Activated CD4-positive, alpha-beta T cell treated with anti-CD3 and anti-CD28 coated beads, Interleukin-2, amount 10 ng/mL, durations not matched to agents 24 days and 14 days (primary cell): ENCODE measurements at places on chromosomes 2 and 18. TPM values are rescaled to one million over a fixed set of nuclear protein-coding genes. Genes with fewer than 3 reads are reported as not detected.

DNA sequence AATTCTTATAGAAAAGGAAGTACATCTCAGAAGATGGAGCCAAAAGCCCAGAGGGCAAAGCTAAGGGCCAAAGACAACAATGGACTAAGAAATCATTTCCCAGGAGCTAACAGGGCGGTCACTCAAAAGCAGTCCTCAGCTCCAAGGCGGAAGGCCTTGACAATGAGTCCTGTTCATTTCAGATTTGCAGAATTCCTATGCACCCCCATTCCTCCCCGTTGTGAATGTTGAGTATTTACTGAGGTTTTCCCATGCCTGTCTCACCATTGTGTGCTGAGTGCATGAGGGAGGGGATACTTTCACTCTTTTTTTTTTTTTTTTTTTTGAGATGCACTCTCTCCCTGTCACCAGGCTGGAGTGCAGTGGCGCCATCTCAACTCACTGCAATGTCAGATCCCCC, 18.8 kb upstream of the DTNB start:
- H3K27me3 ChIP-seq = peaks cover 5% of the 10 kb centered on the region
- no peak overlapping the region for H3K27ac ChIP-seq
- no peaks in the 10 kb centered on the region for H3K36me3 ChIP-seq

TUBA4B gene
- total RNA-seq = not detected in 2 replicates

- no peak overlapping the region for H3K4me3 ChIP-seq
- no peaks in the 10 kb centered on the region for H3K4me1 ChIP-seq
- no peaks in the 10 kb centered on the region for H3K27me3 ChIP-seq
- no peak for DNase-seq
- no peaks in the 10 kb centered on the region for H3K36me3 ChIP-seq
Observed at GRCh38 chr2:188610827-188611226, 319.2 kb downstream of the GULP1 start.

DNA sequence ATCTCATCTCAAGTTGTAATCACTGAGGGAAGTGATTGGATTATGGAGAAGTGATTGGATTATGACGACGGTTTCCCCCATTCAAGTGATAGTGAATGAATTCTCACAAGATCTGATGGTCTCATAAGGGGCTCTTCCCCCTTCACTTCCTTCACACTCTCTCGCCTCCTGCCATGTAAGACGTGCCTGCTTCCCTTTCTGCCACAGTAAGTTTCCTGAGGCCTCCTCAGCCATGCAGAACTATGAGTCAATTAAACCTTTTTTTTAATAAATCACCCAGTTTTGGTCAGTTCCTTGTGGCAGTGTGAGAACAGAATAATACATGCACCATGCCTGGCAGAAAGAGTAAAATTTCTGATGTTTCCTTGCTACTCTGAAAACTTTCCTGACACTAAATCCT, 36.6 kb downstream of the CEP68 start:
- no peak overlapping the region for H3K4me3 ChIP-seq
- H3K36me3 ChIP-seq = peaks cover 54% of the 10 kb centered on the region
- no peak for DNase-seq
- H3K27me3 ChIP-seq = no peaks in the 10 kb centered on the region
- peaks cover 17% of the 10 kb centered on the region for H3K4me1 ChIP-seq
- H3K27ac ChIP-seq = no peak overlapping the region

DNA sequence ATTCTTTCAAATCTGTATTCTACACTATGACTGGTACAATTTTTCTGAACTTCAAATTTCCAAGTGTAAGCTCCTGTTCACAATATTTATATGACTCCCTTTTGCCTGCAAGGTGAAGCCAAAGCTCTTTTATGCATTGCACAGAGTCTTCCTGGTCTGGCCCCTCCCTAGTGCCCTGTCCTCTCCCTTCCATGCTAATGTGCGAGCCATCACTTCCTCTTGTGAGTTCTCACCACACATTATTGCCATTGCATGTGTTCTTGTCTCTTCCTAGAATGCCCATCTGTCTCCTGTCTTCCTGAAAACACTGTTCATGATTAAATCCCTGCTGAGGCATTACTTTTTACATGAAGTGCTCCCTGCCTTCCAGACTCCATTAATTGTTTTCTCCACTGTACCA, 169.9 kb downstream of the MC4R start:
- no peak overlapping the region for H3K4me3 ChIP-seq
- H3K27me3 ChIP-seq = no peaks in the 10 kb centered on the region
- H3K4me1 ChIP-seq = no peaks in the 10 kb centered on the region
- H3K36me3 ChIP-seq = no peaks in the 10 kb centered on the region
- no peak overlapping the region for H3K27ac ChIP-seq

DNA sequence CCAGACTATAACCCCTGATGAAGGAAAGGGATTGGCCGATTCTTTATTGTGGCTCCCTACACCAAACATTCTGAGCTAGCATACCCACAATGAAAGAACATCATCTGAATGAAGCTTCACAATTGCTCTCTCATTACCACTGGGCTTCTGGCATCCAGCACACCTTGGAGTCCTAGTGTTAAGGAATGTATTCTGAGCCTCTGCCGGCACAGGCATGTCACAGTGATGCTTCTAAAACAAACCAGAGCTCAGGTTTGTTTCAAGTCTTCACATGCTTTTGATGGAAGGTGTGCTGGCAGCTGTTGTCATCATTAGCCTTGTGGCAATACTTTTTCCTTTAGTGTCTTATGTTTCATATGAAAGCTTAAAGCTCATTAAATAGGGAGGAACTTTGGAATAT, 76.3 kb upstream of the RBBP8 start:
- no peak overlapping the region for H3K4me3 ChIP-seq
- DNase-seq = no peak
- peaks cover 54% of the 10 kb centered on the region for H3K27me3 ChIP-seq
- H3K36me3 ChIP-seq = no peaks in the 10 kb centered on the region

DNA sequence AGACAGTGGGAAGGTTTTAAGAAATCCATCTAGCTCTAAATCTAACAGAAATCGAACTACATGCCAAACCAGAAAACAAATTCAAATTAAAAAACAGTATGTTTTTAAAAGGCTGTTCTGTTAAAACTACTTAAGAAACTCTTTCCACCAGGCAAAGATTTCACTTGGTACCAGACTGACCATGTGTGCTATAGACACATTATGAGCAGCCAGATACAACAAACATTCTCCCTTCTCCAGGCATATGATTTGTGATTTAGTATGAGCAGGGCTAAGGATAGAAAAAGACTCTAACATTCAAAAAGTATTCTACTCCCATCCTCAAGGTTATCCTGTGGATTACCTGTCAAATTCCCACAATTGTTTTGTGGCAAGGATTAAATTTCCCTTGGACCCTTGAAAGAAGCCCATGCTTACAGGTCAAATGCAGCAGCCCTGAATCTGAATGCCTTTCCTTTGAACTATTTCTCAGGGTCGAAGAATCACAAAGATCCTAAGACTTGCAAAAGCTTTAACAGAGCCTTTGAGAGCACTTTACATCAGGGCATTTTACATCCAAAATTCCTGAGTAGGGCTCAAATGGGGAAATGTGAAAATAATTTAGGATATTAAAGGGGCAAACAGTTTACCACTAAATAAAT, 42.5 kb upstream of the TTC32 start:
- no peak overlapping the region for H3K4me3 ChIP-seq
- H3K27ac ChIP-seq = no peak overlapping the region
- H3K36me3 ChIP-seq = peaks cover 2% of the 10 kb centered on the region
- no peaks in the 10 kb centered on the region for H3K27me3 ChIP-seq
- no peak for DNase-seq

ERMN gene
- total RNA-seq = 1.4 and 1.6 TPM in 2 replicates

DNA sequence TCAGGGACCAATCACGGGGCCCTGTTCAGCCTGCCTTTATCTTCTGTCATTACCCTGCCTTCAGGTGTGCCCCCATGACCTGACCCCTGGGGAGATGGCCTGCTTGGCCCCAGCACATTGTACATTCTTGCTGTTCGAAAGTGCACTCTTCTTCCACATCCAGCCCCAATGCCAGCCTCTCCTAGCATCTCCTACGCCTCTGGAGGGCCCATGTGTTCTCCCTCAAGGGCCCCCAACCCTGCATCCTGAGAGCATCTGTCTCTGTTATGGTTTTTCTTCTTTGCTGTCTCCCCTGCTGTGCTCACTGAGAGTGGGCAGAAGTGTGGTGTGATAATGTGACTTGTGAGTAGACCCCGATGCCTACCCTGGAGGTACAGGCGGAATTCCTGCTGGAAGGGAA, 41.5 kb upstream of the OTOS start:
- no peak overlapping the region for H3K4me3 ChIP-seq
- peaks cover 11% of the 10 kb centered on the region for H3K27me3 ChIP-seq
- no peak overlapping the region for H3K27ac ChIP-seq
- DNase-seq = no peak

- H3K27ac ChIP-seq = no peak overlapping the region
- no peak overlapping the region for H3K4me3 ChIP-seq
- DNase-seq = no peak
- no peaks in the 10 kb centered on the region for H3K27me3 ChIP-seq
Observed at GRCh38 chr18:79485788-79486355, 90.1 kb downstream of the NFATC1 start.

- H3K4me3 ChIP-seq = no peak overlapping the region
- H3K36me3 ChIP-seq = no peaks in the 10 kb centered on the region
- peaks cover 44% of the 10 kb centered on the region for H3K27me3 ChIP-seq
- DNase-seq = no peak
Observed at GRCh38 chr2:109126501-109126860, 2.5 kb upstream of the SH3RF3 start.

NT5C1B gene
- not detected in 2 replicates for total RNA-seq

FZD7 gene
- total RNA-seq = 1.3 TPM in 2 replicates

DNA sequence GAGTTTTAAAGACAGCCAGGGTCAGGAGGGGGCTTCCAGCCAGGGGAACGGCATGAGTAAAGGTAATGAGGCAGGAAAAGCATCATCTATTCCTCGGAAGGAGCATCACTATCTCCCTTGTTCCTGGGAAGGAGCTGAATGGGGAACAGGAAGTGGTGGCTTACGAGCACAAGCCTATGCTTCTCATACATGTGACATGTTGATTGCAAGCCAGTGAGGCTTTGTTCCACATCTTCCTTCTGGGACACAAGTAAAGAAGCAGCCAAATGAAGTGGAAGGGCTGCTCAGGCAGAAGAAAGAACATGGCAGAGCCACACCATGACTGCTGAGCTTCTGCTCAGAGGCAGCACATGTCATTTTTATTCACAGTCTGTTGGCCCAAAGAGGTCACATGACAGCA, 15.1 kb upstream of the LMAN1 start:
- H3K27me3 ChIP-seq = peaks cover 14% of the 10 kb centered on the region
- no peak overlapping the region for H3K4me3 ChIP-seq
- H3K36me3 ChIP-seq = no peaks in the 10 kb centered on the region
- H3K27ac ChIP-seq = no peak overlapping the region
- peaks cover 8% of the 10 kb centered on the region for H3K4me1 ChIP-seq

REG3A gene
- total RNA-seq = not detected in 2 replicates

RUFY4 gene
- total RNA-seq = 0.52 and 1.8 TPM in 2 replicates

- no peaks in the 10 kb centered on the region for H3K36me3 ChIP-seq
- no peak overlapping the region for H3K27ac ChIP-seq
- peaks cover 27% of the 10 kb centered on the region for H3K27me3 ChIP-seq
- H3K4me1 ChIP-seq = no peaks in the 10 kb centered on the region
Observed at GRCh38 chr2:176502619-176503018, 233.4 kb downstream of the MTX2 start.

DNA sequence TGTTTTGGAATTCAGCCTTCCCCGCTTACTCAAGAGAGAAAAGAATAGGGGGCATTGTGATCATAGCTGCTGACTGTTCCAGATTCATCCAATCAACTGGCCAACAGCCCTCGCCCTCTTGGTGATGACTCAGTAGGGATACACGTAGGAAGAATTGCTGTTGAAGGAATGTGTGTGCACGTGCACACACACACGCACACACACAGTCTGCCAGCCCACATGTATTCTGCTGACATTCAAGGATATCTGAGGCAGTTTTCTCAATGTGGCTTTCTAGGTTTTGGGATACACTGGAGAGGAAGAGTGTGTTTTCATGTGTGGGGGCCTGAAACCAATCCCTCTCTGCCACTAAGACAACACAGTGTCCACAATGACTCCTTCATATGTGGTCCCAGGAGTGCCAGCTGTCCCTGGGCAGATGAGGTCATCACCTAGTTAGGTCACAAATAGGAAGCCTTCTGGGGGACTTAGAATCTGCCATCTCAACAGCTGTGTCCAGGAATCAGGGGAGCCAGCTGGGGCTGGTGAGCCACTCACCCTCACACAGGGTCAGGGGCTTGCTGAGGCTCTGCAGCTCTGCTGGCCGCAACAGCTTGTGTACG, 352.6 kb downstream of the SS18 start:
- H3K4me3 ChIP-seq = no peak overlapping the region
- no peaks in the 10 kb centered on the region for H3K36me3 ChIP-seq
- no peaks in the 10 kb centered on the region for H3K4me1 ChIP-seq
- no peaks in the 10 kb centered on the region for H3K27me3 ChIP-seq
- no peak for DNase-seq

GRCh38 chr2:105757433-105757832, 12.7 kb downstream of the NCK2 start:
- no peaks in the 10 kb centered on the region for H3K27me3 ChIP-seq
- H3K27ac ChIP-seq = peak overlapping the region; percentile 90
- peaks cover 89% of the 10 kb centered on the region for H3K4me1 ChIP-seq
- H3K4me3 ChIP-seq = peak overlapping the region; percentile 63

DNA sequence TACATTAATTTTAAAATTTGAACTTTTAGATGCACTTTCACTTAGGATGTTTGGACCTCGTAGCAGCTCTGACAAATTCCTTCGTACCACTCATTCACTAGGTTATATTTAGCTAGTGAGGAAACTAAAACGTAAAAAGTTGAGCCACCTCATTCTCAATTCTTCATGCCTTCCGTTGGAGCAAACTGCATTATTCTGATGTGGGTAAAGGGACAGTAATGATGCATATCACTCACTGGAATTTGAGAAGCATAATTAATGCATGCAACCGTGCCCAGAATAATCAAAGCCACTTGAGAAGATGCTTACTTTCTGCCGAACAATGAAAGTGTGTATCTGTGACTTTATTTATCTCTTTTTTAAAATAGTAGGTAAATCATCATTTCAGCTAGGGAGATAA, 2.2 kb downstream of the CNOT9 start:
- H3K4me1 ChIP-seq = peaks cover 44% of the 10 kb centered on the region
- H3K27me3 ChIP-seq = no peaks in the 10 kb centered on the region
- peak overlapping the region; percentile 100 for H3K27ac ChIP-seq
- peaks cover 57% of the 10 kb centered on the region for H3K36me3 ChIP-seq

- no peak overlapping the region for H3K27ac ChIP-seq
- H3K4me1 ChIP-seq = no peaks in the 10 kb centered on the region
- no peak overlapping the region for H3K4me3 ChIP-seq
- H3K27me3 ChIP-seq = no peaks in the 10 kb centered on the region
Observed at GRCh38 chr18:32934201-32934600, 161.4 kb upstream of the KLHL14 start.

SLC16A14 gene
- total RNA-seq = 4.0 and 5.1 TPM in 2 replicates

GRCh38 chr18:13446610-13447461, 228.3 kb downstream of the LDLRAD4 start:
- H3K4me1 ChIP-seq = peaks cover 29% of the 10 kb centered on the region
- no peaks in the 10 kb centered on the region for H3K36me3 ChIP-seq
- no peak overlapping the region for H3K4me3 ChIP-seq
- no peaks in the 10 kb centered on the region for H3K27me3 ChIP-seq
- peak; percentile 64 for DNase-seq

GRCh38 chr2:37325625-37326071, 1.0 kb upstream of the PRKD3 start:
- peaks cover 51% of the 10 kb centered on the region for H3K27me3 ChIP-seq
- H3K27ac ChIP-seq = no peak overlapping the region
- peak; percentile 49 for DNase-seq
- H3K4me1 ChIP-seq = peaks cover 27% of the 10 kb centered on the region
- H3K36me3 ChIP-seq = peaks cover 9% of the 10 kb centered on the region

- no peak overlapping the region for H3K4me3 ChIP-seq
- H3K27me3 ChIP-seq = peaks cover 5% of the 10 kb centered on the region
- H3K36me3 ChIP-seq = no peaks in the 10 kb centered on the region
- H3K27ac ChIP-seq = no peak overlapping the region
Observed at GRCh38 chr2:96882906-96883305, 13.0 kb upstream of the SEMA4C start.

RND3 gene
- not detected in 2 replicates for total RNA-seq

GRCh38 chr2:27655155-27655951, 8.1 kb downstream of the SUPT7L start:
- H3K4me3 ChIP-seq = no peak overlapping the region
- H3K27ac ChIP-seq = no peak overlapping the region
- peaks cover 18% of the 10 kb centered on the region for H3K4me1 ChIP-seq
